ENCODE measurements at places on chromosomes 7 and 10.

DNA sequence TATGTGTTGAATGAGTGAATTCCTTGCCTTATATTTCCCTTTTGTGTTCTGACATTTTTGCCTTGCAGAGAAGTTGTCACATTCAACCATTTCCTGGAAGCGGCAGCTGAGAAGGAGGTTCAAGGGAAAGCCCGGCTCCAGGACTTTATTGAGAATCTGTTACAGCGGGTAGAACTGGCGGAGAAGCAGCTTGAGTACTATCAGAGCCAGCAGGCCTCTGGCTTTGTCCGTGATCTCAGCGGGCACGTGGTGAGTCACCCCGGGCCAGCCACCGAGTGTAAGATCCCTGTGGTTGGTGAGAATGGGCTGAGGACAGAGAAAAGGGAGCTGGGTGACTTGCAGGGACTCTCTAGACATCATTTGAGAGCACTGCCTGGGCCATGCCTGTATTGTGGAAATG is 14.2 kb downstream of the ZNF365 start:
- DNase-seq = no peak

- no peak for DNase-seq
Measured at GRCh38 chr10:72687035-72687434, 4.9 kb upstream of the MCU start.

- no peak for DNase-seq
Measured at GRCh38 chr10:11805792-11806191, 17.4 kb upstream of the PROSER2 start.

GRCh38 chr10:42646687-42647640 is 8.6 kb upstream of the ZNF33B start:
- DNase-seq = no peak

DNA sequence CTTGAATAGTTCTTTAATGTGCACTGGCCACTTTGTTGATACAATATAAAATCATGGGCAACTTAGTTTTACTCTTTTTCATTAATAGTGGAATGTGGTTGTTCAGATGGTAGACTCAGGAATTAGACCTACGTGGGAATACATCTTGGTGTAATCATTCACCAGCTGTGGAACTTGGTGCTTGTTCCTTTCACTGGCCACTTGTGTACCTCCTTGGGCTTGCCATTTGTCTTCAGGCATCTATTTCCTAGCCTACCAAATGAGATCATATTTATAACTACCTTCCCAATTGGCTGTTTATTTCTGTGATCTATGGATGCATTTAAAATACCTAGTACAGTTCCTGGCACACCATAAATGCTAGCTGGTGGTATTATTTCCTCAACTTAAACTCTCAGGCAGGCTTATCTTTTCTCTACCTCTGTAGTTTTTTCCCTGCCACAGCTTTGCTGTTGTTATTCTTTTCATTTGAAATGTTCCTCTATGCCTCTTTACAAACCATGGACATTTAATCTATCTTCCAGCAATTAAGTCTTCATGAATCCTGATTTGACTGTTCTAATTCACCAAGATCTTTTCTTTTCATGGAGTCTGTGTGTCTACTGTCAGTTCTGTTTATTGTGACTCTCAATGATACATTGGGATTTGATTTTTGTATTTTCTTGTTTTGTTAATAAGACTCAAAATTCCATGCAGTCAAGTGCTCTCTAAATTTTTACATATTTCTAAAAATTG is 113.0 kb downstream of the ADAM22 start:
- DNase-seq = no peak

DNA sequence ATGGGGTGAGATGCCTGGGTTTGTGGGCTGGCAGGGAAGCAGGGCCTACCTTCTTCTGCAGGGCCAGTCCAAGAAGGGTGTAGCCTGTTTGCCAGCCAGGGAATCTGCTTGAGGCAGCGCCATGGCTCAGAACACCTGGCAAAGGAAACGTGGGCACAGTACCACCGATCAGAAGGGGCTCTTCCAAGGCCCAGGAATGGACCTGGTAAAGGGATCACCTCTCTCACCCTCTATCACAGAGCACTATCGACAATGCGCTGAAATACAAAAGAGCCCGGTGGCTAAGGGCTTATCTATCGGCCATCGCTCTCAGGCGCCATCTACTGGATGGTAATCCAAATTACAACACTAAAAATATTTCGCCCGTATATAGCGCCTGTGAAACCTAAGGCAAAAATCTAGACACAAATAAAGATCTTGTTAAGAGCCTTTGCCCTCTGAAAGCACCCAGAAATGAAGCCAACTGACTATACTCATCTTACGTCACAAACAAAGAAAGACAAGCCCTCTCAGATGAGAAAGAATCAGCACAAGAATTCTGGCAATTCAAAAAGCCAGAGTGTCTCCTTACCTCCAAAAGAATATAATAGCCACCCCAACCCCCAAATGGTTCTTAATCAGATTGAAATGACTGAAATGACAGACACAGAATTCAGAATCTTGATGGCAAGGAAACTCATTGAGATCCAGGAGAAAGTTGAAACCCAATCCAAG is 217.8 kb upstream of the HPS1 start:
- DNase-seq = no peak

DNA sequence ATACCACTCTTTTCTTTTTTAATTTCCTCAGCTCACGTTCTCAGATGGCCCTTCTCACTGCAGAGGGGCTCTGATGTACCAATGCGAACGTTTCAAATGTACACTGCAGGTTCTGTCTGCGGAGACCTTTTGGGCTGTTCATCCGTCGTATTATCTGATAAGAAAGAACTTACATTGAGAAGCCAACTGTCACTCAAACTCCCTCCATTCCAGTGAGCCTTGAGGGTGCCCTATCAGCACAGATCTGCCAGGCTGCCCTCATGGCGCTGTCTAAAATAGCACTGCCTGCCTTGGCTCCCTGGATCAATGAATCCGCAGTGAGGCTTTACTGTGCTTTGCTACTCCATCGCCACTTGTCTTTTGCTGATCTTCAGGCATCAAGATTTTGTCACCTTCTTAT is 61.8 kb downstream of the ARL5B start:
- DNase-seq = no peak

DNA sequence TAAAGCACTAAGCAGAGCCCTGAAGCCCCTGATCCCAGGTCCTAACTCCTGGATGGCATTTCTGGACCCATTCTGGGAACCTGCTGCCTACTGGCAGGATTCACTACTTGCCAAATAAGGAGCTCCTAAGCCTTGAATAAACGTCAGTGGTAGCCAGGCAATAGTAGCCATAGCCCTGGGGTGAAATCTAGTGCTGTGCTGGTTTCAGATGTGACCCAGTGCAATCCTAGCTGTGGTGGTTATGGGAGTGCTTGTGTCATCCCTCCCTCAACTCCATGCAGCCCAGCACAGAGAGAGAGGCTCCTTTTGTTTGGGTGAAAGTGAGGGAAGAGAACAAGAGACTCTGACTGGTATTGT is 43.7 kb downstream of the PCLO start:
- no peak for DNase-seq

- no peak for DNase-seq
Measured at GRCh38 chr7:91033574-91033973, 230.7 kb upstream of the FZD1 start.

GRCh38 chr7:10521306-10521705 is 452.4 kb upstream of the PHF14 start:
- no peak for DNase-seq

DNA sequence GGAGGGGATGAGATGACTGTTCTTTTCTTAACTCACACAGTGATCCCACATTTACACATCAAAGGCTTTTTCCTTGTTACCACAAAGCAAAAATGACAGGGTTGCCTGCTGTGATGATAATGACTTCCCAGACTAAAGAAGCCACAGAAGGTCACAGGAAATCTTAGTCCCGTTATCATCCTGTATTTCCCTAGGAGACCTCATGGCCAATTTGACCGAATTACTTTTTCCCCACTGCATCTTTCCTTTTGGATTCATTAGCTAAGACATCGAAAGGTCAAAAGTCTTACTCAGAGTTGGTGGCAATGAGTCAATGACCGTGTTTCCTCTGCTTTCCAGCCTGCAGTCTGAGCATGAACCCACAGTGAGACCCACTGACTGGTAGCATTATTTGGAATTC is 130.1 kb upstream of the INHBA start:
- DNase-seq = no peak

DNA sequence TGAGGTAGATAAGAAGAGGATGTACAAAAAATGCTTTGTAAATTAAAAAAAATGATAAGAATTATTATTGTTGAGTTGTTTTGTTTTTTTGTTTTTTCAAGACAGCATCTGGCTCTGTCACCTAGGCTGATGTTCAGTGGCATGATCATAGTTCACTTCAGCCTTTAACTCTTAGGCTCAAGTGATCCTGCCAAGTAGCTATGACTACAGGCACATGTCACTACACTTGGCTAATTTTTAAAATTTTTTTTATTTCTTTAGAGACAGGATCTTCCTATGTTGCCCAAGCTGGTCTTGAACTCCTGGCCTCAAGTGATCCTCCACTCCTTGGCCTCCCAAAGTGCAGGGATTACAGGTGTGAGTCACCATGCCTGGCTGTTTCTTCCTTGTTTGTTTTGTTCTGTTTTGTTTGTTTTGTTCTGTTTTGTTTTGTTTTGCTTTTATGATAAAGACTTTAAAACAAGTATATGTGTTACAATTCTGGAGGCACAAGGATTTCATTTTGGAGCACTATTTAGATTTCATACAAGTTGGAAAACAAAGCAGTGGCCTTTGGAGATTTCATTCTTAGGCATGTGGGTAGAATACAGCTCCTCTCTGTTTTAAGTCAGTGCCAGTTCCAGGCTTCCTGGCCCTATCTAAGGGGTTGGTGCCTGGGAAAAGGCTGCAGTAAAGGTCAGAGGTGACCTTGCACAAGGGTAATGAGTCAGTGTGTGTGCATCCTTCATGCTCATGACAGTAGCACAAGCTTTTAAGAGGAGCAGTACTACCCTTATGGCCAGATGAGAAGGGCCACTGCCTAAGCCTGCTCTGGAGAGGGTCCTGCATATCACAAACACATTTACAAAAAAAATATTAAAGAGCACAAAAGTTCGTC is 17.9 kb downstream of the FGFBP3 start:
- no peak for DNase-seq

GRCh38 chr10:101120520-101120883 is 10.6 kb upstream of the TLX1 start:
- DNase-seq = no peak

GRCh38 chr10:131134001-131134576 is 177.4 kb downstream of the TCERG1L start:
- peak; percentile 38 for DNase-seq

- peak; percentile 88 for DNase-seq
Measured at GRCh38 chr7:113118074-113118959, at the start of gene SMIM30. Gene SMIM30 (minus strand): TSS chr7:113118554. CDS start chr7:113117578, 976 bp downstream.

DNA sequence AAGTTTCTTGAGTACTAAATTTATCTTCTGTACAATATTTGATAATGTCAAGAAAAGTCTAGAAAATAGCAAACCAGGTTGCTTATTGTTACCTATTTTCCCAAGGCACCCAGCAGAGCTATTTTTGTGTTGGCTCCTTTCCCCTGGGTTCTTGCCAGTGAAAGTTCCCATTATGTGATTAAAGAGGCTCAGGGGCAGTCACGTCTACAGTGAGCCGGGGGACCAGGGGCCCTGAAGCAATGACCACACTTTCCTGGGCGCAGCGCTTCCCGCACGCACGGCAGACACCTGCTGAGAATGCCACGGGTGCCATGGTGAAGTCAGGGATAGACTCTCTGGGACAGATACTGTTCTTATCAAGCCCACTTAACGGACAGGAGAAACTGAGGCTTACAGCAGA is 10.4 kb upstream of the CNPY1 start:
- DNase-seq = no peak

DNA sequence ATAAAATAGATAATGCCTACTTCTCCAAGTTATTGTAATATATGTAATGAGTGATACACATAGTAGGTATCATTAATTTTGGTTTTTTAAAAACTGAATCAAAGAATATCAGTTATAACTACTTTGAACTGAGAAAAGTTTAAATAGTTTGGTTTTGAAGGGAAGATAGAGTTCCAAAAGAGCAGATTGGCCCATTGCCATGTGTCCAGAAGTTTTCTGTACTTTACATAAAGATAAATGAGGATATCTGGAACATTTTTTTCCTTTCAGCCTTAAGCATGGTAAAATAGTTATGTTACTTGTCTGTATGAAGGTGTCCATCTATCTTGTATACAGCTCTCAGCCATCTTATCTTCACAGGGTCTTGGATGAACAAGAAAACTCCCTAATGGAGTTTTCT is 97.9 kb upstream of the MXI1 start:
- no peak for DNase-seq

DNA sequence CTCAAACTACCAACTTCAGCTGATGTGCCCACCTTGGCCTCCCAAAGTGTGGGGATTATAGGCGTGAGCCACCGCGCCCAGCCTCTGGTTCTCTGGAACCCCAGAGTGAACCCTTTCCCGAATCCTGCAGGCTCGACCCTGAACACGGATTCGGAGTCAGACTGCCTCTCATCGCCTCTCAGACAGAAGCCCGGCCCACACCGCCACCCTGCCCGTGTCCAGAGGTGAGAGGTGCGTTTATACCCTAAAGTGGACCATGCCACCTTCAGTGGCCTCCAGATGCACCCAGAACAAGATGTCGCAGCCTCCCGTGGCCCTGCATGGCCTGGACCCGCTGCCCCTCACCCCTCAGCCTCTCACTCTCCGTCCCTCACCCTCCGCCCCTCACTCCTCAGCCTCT is 64.9 kb upstream of the GNA12 start:
- DNase-seq = no peak

DNA sequence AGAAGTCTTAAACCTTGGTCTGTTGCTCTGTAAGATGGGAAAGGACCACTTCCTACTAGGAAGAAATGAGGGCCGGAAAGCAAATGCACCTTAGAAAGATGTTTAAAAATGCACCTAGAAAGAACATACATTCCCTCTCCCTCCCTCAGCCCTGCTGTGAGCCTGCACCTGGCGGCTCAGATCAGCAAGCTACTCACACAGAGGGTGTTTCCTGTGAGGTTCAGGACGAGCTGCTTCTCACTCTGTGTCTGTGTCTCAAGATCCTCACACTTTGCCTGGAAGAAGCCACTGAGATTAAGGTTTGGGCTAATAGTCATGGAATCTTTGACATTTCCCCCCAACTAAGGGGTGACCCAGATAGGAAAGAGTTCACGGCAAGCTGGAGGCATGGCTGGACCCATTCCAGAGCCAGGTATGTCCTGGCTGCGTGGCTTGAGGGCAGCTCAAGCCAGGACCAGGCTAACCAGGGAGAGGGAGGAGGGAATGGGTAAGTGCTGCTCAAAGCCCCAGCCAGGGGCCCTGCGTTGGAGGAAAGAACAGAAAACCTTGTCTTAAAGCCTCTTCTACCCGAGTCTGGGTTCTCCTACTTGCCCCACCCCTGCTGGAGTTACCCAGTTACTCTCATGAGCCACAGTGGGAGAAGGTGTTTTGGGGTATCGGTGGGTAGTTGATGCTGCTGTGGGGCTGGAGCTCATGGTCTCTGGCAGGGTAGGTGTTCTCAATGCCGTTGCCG is 47.5 kb downstream of the PODXL start:
- DNase-seq = no peak

- no peak for DNase-seq
Measured at GRCh38 chr10:21791276-21791675, 212.3 kb downstream of the DNAJC1 start.

DNA sequence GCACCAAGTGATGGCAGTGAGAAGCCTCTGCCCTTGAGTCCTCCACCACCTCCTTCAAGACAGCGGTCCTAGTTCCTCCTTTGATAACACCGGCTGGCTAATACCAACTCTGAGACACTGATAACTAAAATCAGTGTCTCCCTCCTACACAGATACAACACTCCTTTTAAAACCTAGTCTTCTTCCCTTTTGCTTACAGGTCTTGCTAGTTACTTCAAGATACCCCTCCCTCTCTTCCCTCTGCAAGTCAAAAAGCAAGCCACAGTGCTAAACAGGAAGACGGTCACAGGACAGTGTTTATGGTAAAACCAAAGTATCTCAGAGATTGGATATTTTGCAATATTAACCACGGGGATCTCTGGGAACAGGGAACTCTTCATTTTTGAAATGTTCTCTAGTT is 4.6 kb downstream of the AKR1B1 start:
- no peak for DNase-seq

Measured in NCI-H2171 treated with DMSO at 0.1 percent for 48 hours (cell line).